Activated CD4-positive, alpha-beta T cell treated with anti-CD3 and anti-CD28 coated beads, Interleukin-2, amount 50 U/mL, for 1 hour (primary cell): ENCODE measurements at places on chromosomes 1 and 21.

- no peak for DNase-seq
Measured at GRCh38 chr1:47759936-47760629, 237.1 kb downstream of the TRABD2B start.

GRCh38 chr1:193589597-193590040, 403.2 kb upstream of the B3GALT2 start:
- no peak for DNase-seq

DNA sequence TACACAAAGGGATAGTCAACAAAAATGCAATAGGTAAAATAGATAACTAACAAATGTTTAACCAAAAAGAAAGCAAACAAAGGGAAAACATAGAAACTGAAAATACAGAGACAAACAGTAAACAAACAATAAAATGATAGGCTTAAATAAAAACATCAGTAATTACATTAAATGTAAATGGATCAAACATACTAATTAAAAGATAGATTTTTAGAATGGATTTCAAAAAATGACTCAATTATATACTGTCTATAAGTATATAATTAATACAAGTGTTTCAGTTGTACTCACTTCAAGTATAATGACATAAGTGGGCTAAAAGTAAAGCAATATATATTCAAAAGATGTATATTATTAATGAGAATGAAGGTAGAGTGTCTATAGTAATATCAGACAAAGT, 101.1 kb downstream of the MRPS6 start:
- DNase-seq: no peak

DNA sequence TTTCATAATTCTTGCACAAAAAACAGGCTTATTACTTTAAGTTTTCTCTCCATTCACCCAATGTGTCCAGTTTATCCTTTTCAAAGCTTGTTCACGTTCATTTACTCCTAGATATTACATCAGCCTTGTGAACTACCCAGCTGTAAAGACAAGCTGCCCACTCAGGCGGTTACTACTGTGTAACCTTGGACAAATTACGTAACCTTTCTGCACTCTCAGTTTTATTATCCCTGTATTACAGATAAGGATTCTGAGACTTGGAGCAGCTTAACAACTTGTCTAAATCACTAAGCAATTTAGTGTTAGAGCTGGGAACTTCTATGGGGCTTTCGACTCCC, 20.5 kb upstream of the LPAR3 start:
- no peak for DNase-seq

- DNase-seq: no peak
Measured at GRCh38 chr1:200967693-200968468, 55.6 kb downstream of the KIF21B start.

DNA sequence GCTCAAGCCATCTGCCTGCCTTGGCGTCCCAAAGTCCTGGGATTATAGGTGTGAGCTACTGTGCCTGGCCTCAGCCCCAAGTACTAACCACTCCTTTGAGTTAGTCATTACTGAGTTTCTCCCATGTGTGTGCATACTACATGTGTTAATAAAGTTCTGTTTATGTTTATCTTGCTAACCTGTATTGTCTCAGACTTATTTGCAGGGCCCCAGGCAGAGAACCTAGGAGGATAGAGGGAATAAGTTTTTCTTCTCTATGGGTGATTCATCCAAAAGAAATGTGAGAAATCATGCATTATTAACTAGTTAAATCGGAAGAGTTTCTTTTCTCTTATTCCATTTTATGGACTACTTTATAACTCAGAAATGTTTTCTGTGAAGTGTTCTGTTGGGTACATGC, 203.9 kb upstream of the CACYBP start:
- DNase-seq: no peak

DNA sequence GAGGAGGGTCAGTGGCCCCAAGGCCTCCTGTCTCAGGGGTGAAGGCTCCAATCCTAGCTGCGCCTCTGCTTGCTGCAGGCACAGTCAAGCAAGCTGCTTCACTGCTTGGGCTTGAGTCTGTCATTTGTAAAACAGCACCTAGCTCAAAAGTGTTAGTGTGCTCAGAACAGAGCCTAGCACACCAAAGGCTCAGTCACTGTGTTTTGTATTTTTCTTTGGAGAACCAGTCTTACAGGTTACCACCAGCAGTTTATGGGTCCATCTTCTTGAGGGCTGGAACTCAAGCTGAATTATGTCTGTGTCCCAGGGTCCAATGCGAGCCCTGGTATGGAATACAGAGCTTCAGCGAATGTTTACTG, 113.6 kb downstream of the DMRTB1 start:
- DNase-seq: no peak

DNA sequence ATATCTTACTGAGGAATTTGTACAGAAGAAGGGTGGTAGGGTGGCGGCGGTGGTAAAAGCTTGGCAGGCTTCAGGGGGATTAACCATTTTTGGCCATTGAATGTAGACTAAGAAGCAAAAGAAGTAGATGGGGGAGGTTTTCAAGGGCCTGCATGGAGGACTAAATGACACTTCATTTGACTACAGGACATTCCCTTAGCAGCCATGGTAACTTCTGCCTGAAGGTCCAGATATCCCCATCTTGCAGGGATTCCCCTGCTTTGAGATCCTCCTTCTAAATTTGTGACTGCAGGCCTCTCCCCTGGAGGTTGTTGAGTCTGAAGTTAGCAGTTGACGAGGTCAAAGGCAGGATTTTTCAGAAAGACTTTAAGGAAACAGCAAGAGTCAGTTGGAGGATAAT, 4.8 kb downstream of the VASH2 start:
- no peak for DNase-seq

DNA sequence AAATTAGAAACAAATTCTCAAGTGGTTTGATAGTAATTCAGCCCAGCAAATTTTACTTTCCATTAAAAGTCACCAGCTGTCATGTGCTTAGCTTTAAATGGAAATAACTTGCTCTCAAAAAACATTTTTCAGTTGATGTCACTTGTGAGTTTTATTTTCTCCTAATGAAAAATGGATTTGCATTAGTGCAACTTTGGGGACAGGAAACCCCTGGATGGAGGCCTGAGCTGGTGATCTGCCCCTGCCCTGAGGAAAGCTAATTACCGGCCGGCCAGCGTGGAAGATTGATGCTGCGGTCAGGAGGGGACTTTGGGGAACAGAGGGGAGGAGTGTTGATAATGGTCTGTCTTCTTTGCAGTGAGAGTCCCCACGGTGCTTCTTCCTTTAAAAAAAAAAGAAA, 66.8 kb upstream of the ANGPTL1 start:
- no peak for DNase-seq

GRCh38 chr1:93304716-93305138, 41.0 kb upstream of the DR1 start:
- DNase-seq: peak; percentile 34

DNA sequence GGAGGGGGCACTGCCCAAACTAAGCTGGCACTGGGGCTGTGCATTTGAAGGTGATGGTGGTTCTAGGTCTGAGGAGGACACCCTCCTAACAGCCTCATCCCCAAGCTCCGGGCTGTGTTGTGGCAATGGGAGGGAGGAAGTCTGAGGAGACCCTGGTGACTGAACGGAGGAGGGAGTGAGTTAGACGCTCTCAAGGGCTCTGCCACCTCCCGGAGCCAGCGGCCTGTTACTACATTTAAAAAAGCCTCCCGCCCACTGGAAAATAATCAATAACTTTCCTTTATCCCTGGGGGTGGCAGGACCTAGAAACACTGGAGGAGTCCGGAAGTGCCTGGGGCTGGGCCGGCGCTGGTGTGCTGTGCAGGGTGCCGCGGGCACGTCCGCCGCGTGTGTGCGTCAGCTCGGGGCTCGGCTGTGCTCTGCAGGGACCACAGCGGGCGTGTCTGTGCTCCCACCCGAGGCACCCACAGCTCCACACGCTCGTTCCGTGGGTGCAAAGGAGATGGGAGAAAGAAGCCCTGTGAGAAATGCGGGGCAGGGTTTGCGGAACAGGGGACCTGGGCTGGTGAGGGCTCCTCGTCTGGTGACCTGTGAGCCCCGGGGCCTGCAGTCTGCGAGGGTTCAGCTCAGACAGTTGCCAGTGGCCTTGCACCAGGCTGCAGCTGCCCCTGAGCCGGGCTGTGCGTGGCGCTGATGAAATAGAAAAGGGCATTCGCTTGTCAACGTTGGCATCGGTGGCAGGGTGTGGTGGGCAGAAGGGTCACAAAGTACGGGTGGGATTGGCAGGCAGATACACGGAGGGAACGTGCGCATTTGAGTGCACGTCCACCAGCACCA, 5.3 kb downstream of the SAMD11 start:
- DNase-seq: no peak

DNA sequence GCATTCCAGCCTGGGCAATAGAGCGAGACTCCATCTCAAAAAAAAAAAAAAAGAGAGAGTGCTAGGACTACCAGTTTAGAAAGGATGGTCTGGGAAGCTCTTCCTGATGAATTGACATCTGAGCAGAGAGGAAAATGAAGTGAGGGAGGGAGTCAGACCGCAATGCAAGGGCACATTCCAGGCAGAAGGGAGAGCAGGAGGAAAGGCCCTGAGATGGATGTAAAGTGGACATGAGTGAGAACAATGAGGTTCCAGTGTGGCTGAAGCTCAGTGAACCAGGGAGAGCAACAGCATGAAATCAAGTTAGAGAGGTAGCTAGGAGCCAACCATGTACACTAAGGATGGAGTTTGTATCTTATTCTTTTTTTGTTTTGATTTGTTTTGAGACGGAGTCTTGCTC, 55.9 kb upstream of the SPOCD1 start:
- no peak for DNase-seq

DNA sequence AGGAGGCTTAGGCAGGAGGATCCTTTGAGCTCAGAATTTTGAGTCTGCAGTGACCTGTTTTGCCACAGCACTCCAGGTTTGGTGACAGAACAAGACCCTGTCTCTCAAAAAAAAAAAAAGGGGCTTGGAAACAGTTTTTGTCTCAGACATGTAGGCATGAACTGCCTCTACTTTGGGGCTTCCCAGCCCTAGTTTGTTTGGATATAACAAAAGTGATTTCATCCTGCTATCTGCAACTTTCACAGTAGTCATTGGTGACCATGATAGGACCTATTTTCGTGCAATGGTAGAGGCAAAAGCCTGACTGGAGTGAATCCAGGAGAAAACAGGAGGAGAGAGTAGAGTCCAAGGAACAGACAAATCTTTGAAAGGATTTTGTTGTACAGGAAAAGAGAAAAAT, 20.3 kb upstream of the EVI5 start:
- DNase-seq: no peak

GRCh38 chr1:108524676-108525075, 35.2 kb upstream of the EEIG2 start:
- DNase-seq: no peak

DNA sequence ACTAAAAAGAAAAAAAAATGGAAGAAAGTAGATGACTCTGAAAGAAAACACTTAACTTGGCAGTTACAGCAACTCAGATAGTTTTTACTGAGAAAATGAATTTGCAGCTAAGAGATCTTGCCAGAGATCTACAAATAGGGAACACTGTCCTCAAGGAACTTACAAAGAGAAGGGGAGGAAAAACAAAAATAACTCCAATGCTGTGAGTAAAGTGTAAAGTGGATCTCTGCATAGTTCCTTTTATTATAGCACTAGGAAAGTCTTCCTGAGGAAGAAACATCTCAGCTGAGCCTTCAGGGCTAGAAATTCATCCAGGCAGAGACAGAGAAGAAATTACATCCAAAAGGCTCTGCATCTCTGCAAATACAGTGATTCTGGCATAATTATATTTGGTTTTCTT, 3.9 kb downstream of the CD1B start:
- no peak for DNase-seq

DNA sequence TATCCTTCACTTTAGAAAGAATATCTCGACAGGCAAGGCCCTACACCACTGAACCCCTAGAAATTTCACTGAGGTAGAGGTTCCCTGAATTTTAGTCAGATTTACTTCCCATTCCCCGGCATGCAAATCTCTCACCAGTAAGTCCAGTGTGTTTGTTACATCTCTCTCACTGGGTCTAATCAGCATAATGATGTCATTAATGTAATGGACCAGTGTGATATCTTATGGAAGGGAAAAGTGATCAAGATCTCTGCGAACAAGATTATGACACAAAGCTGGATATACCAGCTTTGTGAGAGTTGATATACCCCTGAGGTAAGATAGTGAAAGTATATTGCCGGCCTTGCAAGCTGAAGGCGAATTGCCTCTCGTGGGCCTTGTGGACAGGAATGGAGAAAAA, 7.9 kb downstream of the RNU11 start:
- DNase-seq: no peak

- DNase-seq: no peak
Measured at GRCh38 chr21:15875286-15875685, 145.5 kb downstream of the USP25 start.
